ENCODE measurements at places on chromosomes 12 and 14.

DNA sequence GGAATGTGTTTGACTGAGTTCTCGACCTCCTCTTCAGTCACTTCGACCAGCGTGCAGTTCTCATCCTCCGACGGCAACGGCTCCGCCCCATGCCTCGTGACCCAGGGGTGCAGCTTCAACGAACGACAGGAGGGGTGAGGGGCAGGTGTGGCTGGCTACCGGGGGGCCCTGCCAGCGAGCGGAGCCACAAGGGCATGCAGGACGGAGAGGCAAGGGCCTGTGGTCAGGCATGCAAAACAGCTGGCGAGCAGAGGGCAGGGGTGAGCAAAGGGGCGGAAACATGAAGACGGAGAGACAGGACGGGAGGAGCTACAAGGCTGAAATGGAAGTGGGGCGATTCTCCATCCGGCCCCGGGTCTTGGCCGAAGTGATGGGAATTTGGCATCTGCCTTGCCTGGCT, 38.7 kb downstream of the P2RX4 start:
- no peak for DNase-seq

DNA sequence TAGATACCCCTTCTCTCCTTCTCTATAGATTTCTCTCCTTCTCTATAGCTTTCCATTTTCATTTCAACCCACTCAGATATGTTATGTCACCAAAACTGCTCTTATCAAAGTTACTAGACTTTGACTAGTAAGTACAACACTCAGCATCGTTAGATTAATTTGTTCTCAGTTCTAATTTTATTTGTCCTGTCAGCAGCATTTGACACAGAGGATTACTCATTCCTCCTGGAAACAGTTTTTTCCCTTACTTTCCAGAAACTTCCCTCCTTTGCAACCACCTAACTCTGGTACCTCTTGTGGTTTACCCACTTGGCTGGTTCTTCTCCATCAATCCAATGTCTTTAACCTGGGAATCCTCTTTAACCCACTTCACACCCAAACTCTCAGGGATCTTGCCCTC, 423.7 kb downstream of the TMTC2 start:
- DNase-seq, result no peak

DNA sequence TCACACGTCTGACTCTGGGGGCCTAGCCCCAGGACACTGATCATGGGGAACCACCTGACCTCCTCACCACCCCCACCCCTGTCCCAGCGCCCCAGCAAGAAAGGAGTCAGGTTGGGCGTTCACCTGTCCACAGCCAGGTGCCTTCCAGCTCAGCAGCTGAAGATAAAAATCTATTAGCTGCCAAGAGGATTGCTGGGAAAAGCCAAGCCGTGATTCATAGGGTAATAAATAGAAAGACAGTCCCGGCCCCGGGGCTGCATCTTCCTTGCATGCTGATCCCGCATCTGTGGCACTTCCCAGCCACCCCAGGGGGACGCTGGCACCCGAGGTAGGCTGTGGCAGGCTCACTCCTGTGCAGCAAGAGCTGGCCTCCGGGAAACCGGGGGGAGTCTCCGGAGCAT, 70.2 kb upstream of the NCOR2 start:
- DNase-seq, result no peak

DNA sequence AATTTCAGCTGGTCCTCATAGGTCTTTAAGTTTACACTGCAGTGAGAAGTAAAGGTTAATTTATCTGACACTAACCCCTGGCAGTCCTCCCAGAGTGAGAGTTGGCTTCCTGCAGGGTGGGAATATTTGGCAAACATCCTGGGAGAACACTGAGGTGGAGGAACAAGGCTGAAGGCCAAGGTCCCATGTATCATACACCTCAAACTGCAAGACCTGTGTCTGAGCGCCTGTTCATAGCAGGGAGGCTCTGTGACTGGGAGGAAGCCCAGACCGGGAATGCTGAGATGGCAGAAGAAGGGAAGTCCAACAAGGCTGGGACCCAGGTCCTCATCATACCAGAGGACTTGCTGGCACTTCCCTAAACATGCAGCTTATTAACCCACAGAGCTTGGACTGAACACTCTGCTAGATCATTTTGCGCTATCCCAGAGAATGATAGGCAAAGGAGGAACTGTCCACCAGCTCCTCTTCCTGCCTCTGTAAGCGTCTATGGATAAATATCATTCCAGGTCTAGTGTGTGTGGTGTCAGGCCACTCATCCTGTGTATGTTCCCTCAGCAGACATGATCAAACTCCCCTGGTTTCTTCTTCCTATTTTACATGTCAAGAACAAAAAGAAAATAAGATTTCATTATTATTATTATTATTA, 199.6 kb upstream of the CNOT2 start:
- no peak for DNase-seq

DNA sequence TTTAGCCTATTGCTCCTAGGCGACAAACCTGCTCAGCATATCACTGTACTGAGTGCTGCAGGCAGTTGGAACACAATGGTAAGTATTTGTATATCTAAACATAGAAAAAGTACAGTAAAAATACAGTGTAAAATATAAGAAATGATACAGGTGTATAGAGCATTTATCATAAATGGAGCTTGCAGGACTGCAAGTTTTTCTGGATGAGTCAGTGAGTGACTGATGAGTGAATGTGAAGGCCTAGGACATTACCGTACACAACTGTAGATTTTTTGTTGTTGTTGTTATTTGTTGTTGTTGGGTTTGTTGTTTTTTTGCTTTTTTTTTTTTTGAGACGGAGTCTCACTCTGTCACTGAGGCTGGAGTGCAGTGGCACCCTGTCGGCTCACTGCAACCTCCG, 33.4 kb downstream of the PNMA1 start:
- DNase-seq, result no peak

- DNase-seq, result no peak
Measured at GRCh38 chr12:123398177-123398549, 14.2 kb downstream of the KMT5A start.

DNA sequence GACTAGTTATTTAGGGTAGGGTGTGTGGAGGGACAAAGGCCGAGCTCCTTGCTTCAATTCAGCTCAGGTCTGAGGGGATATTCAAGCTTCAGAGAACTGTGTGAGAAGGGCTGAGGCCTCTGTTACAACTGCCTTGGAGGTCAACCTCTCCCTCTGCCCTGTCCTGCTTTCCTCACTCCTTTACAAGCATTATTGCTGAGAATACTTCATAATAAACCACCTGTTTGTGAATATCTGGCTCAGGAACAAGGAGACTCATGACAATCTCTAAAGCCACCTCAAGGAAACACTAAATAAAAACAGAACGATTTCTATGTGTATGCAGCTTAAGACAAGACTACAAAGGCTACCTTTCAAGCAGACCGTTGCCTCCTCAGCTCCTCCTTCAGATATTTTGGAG, 21.7 kb downstream of the OTOGL start:
- DNase-seq, result no peak
